H54 (cell line): ENCODE measurements at places on chromosomes 3 and 15.

- DNase-seq, result no peak
Measured at GRCh38 chr3:60448696-60449095, 802.6 kb downstream of the FHIT start.

GRCh38 chr3:148943506-148944205 is 47.7 kb upstream of the GYG1 start:
- DNase-seq, result peak; percentile 43

DNA sequence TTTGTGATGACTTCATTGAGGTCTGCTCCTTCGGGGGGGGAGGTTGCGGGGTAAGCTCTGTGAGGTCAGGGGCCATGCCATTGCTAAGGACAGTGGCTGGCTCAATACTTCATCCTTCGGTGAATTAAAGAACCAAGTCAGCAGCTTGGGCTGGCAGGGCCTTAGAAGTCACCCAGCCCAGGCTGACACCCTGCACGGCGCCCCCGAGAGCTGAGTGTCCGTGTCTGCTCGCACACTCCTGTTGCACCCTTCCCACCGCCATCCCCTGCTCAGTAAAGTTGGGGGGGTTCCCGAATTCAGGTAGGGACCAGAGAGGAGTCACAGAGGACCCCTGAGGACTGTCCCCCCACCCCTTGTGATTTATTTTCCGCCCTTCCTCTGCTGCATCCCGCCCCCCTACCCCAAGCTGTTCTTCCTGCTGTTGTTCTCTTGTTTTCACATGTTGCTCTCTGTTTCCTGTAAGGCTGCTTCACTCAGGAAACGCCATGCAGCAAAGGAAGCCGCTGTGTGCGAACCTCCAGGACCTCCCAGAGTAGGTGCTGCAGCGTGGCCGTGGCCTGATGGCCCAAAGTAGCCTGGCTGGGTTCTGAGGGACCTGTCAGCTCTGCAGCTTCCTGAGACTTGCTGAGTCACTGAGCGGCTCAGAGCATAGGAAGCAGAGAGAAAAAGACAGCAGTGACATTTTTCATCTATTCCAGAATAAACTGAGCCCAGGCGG is 14.4 kb downstream of the EFCC1 start:
- no peak for DNase-seq

DNA sequence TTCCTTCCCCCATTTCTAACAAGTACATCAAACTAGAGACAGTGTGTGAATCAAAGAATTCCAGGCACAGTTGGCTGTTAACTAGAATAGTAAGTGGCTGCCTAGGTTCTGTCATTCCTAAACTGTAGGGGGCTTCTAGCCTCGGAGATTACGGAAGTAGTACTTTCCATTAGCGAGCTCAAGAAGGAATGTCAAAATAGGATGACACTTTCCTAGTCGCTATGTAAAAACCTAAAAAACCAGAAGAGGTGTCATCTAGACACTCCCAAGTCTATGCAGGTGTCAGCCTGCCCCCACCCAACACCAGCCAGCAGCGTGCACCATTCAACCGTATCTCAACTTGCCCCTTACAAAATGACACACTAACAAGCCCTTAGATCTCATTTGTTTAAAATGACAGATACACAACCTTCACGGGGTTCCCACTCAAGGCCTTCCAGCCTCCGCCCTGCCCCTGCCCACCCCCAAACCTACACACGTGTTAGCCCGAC is 874 bp downstream of the INO80 start:
- DNase-seq, result no peak

GRCh38 chr3:1251282-1252060 is 158.6 kb downstream of the CNTN6 start:
- peak; percentile 4 for DNase-seq

DNA sequence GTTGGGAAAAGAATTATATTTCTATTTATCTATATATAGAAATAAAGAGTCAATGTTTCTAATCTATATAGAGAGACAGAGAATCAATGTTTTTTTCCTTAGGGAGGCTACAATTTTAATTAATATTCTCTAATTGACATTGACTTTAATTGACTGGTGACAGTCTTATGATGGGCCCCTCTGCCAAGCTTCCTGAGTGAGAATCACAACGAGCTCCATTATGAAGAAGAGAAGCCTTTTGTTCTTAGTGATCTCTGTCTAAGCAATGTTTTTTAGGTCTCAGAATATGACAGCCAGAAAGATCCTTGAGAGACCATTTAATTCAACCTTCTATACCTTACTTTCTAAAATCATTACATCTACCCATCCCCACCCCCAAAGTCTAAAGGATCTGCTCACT is 70.9 kb downstream of the IGSF11 start:
- DNase-seq, result no peak

DNA sequence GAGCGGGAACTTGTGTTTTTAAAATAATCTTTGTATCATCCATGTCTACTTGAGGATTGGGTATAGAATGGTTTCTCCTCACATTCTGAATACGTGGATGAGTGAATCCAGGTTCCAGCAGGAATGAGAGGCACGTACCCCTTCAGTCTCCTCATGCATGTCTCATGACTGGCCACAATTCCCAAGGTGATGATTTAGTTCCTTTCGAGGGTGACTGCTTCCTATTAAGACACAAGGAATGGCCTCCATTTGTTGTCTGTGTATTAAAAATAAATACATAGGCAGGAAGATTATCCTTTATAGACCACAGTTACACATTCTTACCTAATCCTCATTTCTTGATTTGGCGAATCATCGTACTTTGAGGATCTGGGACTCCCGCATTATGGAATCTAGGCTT is 217.0 kb upstream of the LRIG1 start:
- DNase-seq, result no peak

DNA sequence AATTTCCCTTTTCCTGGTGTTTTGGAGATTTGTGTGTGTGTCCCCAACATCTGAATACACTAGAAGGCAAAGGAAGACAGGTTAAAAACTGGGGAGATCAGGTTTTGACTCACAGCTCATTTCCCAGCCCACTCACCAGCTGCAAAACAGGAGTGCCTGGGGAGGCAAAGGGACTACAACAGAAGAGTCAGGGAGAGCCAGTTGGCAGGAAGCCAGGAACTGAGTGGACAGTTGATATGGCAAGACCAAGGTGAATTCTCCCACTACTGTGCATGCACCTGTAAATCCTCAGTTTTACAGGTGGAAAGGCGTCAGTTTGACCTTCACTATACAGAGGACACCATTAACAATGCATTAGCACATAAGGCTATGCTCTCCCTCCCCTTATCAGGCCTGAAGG is 901.5 kb upstream of the SEMA6D start:
- DNase-seq, result no peak

GRCh38 chr3:81274671-81275070 is 486.8 kb downstream of the GBE1 start:
- no peak for DNase-seq
